ENCODE measurements at places on chromosomes 6 and 20. TPM values are rescaled to one million over a fixed set of nuclear protein-coding genes. Genes with fewer than 3 reads are reported as not detected.

MAP3K5 gene
- 67.1 TPM for total RNA-seq

- no peak overlapping the region for H3K4me3 ChIP-seq
- H3K27ac ChIP-seq = no peak overlapping the region
- H3K4me1 ChIP-seq = no peaks in the 10 kb centered on the region
- DNase-seq = no peak
- no peaks in the 10 kb centered on the region for H3K27me3 ChIP-seq
Observed at GRCh38 chr6:138036111-138036510, 71.1 kb downstream of the PERP start.

ENPP3 gene
- 7.2 TPM for total RNA-seq

- DNase-seq = no peak
- no peak overlapping the region for H3K27ac ChIP-seq
- no peaks in the 10 kb centered on the region for H3K27me3 ChIP-seq
- H3K36me3 ChIP-seq = no peaks in the 10 kb centered on the region
- H3K4me3 ChIP-seq = no peak overlapping the region
Observed at GRCh38 chr6:9783567-9783966, 631.3 kb downstream of the TFAP2A start.

VNN1 gene
- 0.83 TPM for total RNA-seq

GRCh38 chr6:116064666-116065065 lies 4.0 kb upstream of the FRK start:
- H3K27me3 ChIP-seq = no peaks in the 10 kb centered on the region
- no peaks in the 10 kb centered on the region for H3K36me3 ChIP-seq

- H3K36me3 ChIP-seq = no peaks in the 10 kb centered on the region
- no peak overlapping the region for H3K27ac ChIP-seq
- H3K4me1 ChIP-seq = no peaks in the 10 kb centered on the region
- H3K27me3 ChIP-seq = no peaks in the 10 kb centered on the region
- no peak for DNase-seq
Observed at GRCh38 chr6:3690506-3690905, 61.0 kb downstream of the PXDC1 start.

- H3K4me1 ChIP-seq = no peaks in the 10 kb centered on the region
- H3K27ac ChIP-seq = no peak overlapping the region
- DNase-seq = no peak
- no peaks in the 10 kb centered on the region for H3K27me3 ChIP-seq
- H3K4me3 ChIP-seq = no peak overlapping the region
- no peaks in the 10 kb centered on the region for H3K36me3 ChIP-seq
Observed at GRCh38 chr20:25532015-25532751, 53.1 kb downstream of the NINL start.

Data from uterus (tissue), 4 donors.